ENCODE measurements at places on chromosomes 1 and 21. TPM values are rescaled to one million over a fixed set of nuclear protein-coding genes. Genes with fewer than 3 reads are reported as not detected.
A peak's percentile ranks its signal among the peaks of the same experiment; 100 is the strongest.

- DNase-seq: no peak
Measured at GRCh38 chr1:15341634-15342407, 67.9 kb upstream of the EFHD2 start.

DNA sequence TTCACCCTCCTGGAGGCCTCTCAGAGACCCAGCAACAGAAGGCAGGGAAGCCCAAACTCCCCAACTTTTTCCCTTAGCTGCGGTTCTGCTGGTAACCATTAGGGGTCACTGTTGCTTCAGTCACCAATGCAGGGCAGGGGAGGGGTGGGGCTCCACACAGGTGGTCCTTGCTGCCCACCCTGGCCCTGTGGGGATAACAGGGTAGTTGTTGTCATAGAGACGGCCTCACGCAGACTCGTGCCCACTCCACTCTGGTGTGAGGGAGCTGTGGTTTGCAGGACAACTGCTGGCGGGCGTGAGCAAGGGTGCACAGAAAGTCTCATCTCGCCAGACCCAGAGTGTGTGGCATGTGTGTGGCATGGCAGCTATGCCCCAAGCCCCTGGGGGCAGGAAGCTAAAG, 19.9 kb downstream of the INSRR start:
- peak; percentile 38 for DNase-seq

DNA sequence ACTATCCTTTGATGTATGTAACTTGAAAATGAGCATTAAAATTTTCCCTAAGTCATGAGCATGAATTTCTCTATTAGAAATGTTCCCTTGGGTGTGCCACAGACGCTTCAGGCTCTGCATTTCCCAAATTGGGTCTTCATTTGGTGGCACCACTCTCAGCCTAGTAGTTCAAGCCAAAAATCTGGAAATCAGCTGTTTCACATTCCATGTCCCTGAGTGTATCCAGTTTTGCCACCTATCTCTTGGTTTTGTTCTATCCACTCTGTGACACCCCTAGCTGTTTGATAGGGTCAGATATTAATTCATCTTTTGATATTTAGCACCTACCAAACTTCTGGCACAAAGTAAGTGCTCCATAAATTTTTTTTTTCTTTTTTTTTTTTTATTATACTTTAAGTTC, 89.5 kb upstream of the DPH5 start:
- DNase-seq: no peak

DNA sequence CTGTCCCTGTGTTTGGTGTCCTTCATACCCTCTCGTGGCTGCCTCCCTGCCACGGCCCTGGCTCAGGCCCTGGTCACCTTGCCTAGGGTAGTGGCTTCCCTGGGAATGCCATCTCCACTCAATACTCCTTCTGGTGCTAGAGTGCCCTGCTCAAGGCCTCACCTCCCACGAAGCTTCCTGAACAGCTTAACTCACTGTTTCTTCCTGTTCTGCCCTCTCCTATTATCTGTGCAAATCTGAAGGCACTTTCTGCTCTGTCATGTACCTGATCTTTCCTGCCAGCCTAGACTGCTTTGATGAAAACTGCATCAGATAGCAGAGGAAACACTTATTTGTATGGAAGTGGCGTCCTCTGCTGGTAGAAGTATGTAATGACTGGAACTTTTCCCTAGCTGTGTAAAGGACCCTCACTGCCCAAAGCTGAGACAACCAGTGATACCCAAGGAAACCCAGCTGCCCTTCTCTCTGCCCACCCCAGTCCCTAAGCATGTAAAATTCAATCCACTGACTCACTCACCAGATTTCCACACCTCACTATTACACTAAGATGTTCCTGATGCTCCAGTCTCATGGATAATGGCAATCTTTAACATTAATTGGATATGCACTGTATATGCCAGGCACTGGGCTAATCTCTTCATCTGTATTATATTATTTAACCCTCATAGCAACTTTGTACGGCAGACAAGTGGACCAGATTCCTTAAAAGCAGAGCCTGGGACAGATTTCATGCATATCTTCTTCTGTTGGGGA, 36.2 kb upstream of the BTG2 start:
- no peak for DNase-seq

The LCE6A gene
- total RNA-seq: not detected

DNA sequence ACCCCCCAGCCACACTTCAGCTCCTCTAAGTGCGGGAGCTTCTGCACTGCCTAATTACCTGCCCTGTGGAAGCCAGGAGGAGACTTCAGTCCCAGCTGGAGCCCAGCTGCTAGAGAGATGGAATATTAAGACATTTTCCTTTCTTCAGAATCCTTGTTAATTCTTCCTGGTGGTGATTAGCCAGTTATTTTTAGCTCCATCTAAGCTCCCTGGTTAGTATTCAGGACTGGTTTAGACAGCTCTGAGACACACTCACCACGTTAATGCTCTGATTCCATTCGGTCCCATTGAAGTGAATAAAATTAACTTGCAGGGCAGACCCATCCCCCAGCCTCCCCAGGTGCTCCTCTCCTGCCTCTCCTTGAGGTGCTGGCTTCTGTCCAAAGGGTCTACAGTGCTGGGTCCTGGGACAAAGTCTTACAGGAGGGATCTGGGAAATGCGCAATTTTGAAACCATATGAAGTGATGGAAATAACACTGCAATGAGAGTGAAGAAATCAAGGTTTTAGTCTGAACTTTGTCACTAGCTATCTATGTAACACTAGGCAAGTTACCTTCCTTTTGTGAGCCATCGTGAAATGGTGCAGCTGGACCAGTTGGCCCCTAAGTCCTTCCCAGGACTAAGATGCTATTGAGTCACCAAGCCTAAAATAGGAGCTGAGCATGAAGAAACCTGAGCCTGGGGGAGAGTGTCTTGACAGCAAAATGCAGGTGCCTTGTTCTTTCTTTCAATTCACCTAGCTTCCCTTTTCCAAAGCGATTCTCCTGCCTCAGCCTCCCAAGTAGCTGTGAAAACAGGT, 117.4 kb upstream of the ATP1A1 start:
- no peak for DNase-seq
